ENCODE measurements at places on chromosomes 12 and 14.

DNA sequence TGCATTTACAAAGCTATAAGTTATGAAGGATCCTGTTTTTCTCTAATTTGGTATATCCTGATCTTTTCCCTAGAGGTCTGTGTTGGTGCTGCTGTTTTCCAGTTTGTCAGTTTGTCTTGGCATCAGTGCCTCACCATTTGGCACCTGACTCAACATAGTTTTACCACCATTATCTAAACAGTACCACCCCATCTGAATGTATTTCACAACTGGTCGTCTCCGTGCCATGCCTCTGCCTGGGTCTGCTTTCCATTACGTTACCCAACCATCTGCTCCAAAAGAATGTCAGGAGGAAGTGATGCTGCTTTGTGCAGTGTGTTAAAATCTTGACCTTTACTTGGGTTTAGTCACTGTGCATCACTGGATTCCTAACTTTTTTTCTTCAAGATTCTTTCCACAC lies 129.3 kb upstream of the RASSF8 start:
- DNase-seq = no peak

GRCh38 chr12:108098374-108098773 lies 30.7 kb upstream of the WSCD2 start:
- no peak for DNase-seq

DNA sequence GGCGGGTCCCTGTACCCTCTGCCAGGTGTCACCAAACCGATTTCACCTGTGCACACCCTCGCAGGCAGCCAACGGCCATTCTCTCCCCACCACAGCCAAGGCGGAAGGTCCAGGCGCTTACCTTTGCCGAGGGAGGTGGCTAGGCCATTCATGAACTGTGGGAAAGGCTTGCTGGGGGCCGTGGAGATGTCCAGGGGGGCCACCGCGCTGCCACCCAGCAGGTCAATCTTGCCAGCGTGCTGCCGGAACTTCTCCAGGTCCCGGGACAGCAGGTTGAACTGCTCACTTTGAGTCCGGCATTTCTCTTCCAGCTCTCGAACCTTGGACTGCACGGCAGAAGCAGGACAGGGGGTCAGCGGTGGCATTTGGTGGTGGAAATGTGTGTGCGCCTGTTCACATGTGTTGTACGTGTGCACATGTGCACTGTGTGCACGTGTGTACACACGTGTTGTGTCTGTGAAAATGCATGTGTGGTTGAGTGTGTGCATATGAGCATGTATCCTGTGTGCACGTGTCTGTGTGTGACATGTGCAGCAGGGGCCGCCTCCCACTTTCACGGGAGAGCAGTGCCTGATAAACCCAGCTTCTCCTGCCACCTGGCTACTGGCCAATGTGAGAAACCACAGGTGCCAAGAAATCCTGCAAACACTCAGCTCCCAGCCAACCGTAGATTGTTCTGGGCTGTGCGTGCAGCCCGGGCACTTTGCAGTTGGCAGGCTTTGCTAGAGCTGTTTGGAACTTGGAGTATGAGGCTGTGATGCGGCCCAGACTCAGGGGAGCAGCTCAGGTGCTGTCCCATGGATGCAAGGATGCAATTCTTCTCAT lies 118.9 kb downstream of the PIWIL1 start:
- no peak for DNase-seq

- no peak for DNase-seq
Observed at GRCh38 chr14:89178800-89179535, 238.1 kb downstream of the FOXN3 start.

- no peak for DNase-seq
Observed at GRCh38 chr14:100709289-100710284, 17.1 kb upstream of the DLK1 start.

- no peak for DNase-seq
Observed at GRCh38 chr14:56944397-56944796, 134.1 kb upstream of the OTX2 start.

All from stimulated activated CD4-positive, alpha-beta T cell treated with anti-CD3 and anti-CD28 coated beads, Interleukin-2, amount 100 ng/mL, for 24 hours (primary cell).